Ascending aorta (tissue), 2 donors: ENCODE measurements at places on chromosomes 11 and 22.

GRCh38 chr22:29044657-29045176, 16.9 kb downstream of the C22orf31 start:
- H3K27me3 ChIP-seq: no peaks in the 10 kb centered on the region
- peaks cover 40% of the 10 kb centered on the region for H3K36me3 ChIP-seq
- peak overlapping the region; percentile 80 for H3K27ac ChIP-seq
- DNase-seq: no peak
- H3K4me3 ChIP-seq: no peak overlapping the region

GRCh38 chr11:129374081-129374992, 1.3 kb upstream of the BARX2 start:
- H3K27me3 ChIP-seq: peaks cover 27% of the 10 kb centered on the region
- peak overlapping the region; percentile 39 for H3K4me3 ChIP-seq
- no peak for DNase-seq
- no peak overlapping the region for H3K27ac ChIP-seq
- H3K36me3 ChIP-seq: no peaks in the 10 kb centered on the region
- H3K4me1 ChIP-seq: peaks cover 3% of the 10 kb centered on the region

DNA sequence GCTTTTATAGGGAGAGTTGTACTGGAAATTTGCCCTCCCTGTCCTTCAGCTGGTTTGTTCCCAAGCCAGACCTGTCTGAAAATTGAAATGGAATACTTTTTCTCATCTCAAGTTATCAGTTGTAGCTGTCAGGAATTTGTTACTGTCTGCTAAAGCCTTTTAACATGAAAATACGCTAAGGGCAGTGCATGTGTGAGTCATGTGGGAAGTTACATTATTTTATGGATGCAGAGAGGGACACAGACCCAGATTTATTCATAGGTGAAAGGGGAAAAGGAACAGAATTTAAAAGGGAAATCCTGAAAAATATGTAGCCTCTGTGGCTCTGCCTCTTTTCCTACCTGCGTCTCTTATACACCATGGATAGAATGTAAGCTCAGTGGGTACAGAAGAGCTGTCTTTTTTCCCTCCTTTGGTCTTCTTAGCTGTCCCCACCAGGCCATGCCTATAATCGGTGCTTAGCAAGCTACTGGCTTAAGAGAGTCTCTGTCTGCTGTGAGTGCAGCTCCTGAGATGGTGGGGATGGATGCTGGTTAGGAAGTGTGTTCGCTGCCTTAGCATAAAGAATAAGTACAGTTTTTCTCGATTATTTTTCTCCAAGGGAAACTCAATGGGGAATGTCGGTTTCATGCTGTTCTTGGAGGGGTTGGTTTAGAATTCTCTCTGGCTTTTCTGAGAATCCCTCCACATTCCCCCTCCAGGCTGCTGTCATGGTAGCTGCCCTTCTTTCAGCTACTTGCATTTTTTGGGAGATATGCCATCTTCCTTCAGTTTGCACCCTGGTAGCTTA, 166.8 kb downstream of the TEAD1 start:
- H3K36me3 ChIP-seq: no peaks in the 10 kb centered on the region
- H3K27me3 ChIP-seq: no peaks in the 10 kb centered on the region
- no peaks in the 10 kb centered on the region for H3K4me1 ChIP-seq
- DNase-seq: no peak
- H3K27ac ChIP-seq: no peak overlapping the region

DNA sequence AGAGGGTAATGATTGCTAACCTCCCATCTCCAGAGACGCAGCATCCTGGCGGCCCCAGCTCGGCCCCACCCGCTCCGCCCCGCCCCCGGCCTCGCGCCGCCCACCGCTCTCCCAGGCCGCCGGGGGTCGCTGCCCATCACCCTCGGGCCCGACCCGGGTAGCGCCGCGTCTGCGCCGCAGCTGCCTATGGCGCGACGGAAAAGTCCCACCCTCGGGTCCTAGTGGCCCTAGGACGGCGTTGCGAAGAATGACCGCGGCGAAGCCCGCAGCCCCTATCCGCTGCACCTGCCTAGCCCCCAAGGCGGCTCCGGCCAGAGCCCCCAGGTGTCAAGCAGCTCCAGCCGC, 457 bp downstream of the CPSF7 start:
- peak overlapping the region; percentile 70 for H3K4me3 ChIP-seq
- no peaks in the 10 kb centered on the region for H3K4me1 ChIP-seq
- H3K36me3 ChIP-seq: peaks cover 25% of the 10 kb centered on the region

DNA sequence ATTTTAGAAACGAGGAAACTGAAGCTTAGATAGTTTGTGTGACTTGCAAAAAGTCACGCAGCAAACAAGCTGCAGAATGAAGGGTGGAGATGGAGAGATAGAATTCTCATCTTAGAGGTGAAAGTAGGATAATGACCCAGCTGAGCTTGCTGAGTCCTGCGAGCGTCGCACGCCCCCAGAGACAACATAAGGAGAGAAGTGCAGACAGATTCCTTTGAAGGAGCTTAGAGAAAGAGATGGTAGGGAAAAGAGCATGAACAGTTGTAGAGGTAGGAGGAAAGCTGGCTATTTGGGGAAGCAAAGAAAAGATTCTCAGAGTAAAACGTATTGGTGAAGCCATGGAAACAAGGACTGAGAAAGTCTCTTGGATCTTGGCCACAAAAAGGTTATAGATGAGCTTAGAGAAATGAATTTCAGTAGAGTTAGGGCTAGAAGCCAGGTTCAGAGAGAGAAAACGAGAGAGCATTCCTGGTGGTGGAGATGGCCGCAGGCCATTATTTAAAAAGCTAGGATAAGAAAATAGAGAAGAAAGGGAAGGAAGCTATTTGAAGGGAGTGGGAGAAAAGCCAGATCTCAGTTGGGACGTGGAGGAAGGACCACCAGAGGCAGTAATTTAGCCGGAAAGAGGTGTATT, 44.8 kb downstream of the FAM83F start:
- no peak overlapping the region for H3K27ac ChIP-seq
- DNase-seq: no peak
- no peaks in the 10 kb centered on the region for H3K4me1 ChIP-seq
- H3K36me3 ChIP-seq: no peaks in the 10 kb centered on the region
- no peaks in the 10 kb centered on the region for H3K27me3 ChIP-seq
